Cerebellar nuclear complex (tissue), 1 donor: ENCODE measurements at places on chromosomes 7 and 10.

- DNase-seq, result no peak
These were observed 143.4 kb downstream of the TPST1 start for GRCh38 chr7:66348531-66348930.

DNA sequence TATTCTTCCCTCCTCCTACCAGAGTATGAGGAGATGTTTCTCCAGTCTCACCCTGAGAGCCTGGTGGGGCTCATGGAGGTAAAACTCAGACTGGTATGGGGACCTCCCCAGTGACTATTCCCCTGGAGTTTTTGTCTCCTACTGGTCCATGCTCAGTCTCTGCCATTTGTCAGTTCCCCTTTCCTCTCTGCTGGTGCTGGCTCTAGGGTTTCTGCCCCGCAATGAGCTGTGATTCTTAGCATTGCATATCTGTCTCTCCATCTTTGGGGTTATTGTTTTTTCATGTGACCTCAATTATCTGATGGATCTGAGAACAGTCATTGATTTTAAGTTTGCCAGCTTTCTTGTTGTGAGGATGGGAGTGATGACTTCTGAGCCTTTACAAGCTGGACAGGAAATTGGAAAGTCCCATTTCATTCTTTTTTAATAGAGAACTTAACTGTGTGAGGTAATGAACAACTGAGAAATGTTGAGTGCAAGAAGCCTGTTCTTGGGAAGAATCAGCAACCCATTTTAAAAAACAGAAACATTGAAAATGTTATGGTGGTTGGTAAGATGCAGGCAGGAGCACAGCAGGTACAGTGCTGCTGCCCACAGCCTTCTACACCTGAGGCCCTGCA lies 26.9 kb downstream of the NACAD start:
- no peak for DNase-seq

DNA sequence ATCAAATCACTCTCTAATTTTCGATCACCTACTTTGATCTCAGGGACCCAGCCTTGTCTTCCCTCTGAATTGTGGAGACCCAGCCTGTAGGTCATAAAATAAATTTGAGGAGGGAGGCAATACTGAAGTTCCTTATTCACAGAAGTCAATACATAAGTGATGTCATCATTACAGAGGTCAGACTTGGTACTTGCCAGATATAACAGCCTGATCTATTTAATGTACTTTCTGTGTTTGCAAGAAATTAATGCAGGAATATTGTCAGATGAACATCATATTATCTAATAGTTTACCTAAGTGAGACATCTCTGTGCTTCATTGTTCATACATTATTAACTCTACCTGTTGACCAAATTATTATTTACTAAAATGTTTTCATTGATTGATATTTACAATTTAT lies 105.6 kb downstream of the GPAM start:
- no peak for DNase-seq

DNA sequence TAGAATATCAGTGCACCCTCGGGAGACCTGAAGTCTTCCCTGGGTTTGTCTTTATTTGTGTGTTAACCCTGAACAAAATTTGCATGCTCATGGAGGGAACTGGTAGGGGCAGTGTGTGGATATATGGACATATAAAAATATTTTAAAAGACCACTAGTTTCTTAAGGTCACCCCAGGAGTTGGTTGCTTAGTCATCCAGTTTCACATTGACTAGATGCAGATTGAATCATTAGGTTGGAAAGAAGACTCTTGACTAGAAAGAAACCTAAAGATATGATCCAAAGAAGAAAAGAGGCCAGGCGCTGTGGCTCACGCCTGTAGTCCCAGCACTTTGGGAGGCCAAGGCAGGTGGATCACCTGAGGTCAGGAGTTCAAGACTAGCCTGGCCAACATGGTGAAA lies 137.1 kb downstream of the KAT6B start:
- DNase-seq, result no peak

- DNase-seq, result no peak
These were observed 96.9 kb upstream of the LRRTM3 start for GRCh38 chr10:66828957-66829356.

GRCh38 chr7:26691886-26692285 lies 172.5 kb downstream of the SKAP2 start:
- no peak for DNase-seq

- no peak for DNase-seq
These were observed 9.3 kb upstream of the TSPAN14 start for GRCh38 chr10:80444646-80445319.

GRCh38 chr7:89377219-89377618 lies 581.7 kb upstream of the TEX47 start:
- no peak for DNase-seq

- peak; percentile 42 for DNase-seq
These were observed 109.9 kb downstream of the ATXN7L1 start for GRCh38 chr7:105766421-105767073.

DNA sequence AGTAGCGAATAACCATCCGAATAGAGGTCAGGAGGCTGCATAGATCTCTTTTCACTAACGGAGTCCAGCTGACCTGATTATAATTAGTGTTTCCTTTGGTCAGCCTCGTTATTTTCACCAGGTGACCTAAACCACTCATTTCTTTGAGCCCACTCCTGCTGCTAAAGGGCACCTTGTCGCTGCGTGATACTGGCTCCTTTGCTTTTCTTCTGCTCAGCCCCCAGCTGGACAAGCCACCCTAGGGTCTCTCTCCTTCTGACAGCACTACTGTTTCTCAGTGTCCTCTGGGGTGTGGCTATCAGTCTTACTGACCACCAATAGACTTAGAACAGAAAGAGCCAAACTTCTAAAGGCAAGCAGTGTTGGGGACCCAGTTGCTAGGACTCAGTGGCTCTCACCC lies 2.7 kb upstream of the IGFBP3 start:
- no peak for DNase-seq

DNA sequence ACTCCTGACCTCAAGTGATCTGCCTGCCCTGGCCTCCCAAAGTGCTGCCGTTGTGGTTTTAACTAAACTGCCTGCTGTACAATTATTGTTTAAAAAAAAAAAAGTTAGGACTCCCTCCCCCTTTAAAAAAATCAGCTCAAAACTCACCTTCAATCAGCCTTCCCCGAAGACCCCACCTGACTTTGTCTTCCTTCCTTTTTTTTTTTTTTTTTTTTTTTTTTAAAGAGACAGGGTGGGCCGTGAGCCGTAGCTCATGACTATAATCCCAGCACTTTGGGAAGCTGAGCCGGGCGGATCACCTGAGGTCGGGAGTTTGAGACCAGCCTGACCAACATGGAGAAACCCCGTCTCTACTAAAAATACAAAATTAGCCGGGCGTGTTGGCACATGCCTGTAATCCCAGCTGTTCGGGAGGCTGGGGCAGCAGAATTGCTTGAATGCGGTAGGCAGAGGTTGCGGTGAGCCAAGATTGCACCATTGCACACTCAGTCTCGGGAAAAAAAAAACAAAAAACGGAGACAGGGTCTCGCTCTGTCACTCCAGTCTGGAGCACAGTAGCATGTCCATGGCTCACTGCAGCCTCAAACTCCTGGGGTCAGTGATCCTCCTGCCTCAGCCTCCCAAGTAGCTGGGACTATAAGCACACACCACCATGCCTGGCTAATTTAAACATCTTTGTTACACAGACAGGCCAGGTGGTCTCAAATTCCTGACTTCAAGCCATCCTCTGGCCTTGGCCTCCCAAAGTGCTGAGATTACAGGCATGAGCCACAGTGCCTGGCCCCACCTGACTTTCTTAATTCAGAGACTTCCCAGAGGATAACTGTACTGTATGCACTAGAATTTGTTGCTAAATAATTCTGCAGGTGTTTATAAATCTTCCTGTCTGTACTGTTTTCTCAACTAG lies 3.2 kb downstream of the FIS1 start:
- DNase-seq, result no peak

DNA sequence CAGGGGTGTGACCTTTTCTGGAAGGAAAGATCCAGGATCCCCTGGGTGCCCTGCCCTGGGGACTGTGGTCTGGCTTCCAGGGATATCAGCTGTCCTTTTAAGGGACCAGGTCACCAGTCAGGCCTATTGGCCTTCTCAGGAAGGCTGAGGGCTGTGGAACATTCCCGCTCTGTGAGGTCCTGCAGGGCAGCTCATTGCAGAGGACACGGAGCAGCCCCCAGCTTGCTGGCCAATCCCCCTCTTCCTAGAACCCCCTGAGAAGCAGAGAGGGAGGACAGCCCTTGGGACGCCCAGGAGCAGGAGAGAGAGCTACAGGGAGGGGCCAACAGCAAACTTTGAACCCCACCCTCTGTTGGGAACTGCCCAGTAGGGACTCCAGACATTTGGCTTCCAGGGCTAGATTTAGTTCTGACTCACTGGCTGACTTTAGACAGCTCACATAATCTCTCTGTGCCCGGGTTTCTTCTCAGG lies 67.9 kb upstream of the COL13A1 start:
- no peak for DNase-seq

DNA sequence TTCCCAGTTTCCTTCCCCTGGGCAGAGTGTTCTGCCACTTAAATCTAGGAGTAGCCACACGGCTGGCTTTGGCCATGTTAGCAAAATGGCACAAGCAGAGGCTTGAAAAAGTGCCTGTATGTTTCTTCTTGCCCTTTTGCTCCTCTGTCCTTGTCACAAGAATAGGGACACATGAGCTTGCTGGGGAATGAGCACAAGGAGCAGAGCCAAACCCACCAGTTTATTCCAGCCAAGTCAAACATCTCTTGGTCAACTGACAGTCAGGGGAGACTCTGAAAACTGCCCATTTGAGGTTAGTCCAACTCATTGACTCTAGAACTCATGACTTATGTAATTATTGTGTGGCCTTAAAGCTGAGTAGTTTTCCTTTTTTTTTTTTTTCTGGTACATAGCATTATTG lies 739.7 kb upstream of the FZD8 start:
- DNase-seq, result no peak

GRCh38 chr7:152643979-152644559 lies 31.9 kb downstream of the XRCC2 start:
- no peak for DNase-seq

DNA sequence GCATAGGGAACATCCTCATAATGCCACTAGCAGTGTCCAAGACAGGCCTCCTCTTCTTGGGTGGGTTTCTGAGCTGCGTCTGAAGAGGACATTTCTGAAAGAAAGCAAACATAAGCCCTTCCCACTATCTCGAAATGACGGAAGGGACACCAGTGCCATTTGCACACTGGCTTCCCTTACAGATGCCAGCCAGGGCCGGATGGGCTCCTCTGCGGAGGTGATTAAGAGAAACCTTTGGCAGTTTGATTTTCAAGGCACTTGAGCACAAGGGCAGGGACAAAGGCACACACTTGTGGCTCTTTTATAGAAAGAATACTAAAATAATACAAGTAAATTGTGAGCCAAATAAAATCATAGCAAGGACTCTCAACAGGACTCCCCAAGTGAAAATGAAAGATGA lies 106.6 kb upstream of the CELF2 start:
- no peak for DNase-seq

- no peak for DNase-seq
These were observed 96.5 kb upstream of the GJD4 start for GRCh38 chr10:35508647-35509046.

DNA sequence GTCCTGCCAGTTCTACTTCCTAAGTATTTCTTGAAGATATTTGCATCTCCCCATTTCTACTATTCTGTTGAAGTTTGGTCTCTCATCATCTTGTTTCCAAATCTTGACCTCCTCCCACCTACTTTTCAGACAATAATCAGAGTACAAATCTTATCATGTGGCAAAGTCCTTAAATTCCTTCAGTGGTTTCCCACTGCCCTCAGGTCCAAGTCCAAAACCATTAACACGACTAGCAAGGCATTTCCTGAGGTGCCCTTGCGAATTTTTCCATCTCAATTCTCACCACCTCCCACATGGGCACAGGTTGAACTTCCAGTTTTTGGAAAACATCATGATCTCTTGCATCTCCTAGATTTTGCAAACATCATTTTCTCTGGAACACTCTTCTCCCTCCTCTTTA lies 97.2 kb upstream of the CDK1 start:
- no peak for DNase-seq

DNA sequence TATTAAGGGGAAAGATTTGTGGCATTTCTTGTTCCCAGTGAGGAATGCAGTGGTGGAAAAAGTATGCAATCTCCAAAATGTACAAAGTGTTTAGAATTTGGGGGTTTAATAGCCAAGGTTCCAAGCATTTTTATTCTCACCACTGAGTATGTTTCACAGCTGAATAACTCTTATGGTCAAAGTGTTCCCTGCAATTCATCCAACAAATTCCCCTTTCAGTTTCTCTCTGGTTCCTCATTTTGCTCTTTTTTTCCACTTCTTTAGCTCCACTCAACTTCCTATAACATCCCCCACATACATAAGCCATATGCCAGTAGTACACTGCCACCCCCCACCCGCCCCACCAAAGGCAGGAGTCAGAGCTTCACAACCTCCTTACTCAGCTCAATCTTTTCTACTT lies 4.6 kb downstream of the HECW1 start:
- no peak for DNase-seq

DNA sequence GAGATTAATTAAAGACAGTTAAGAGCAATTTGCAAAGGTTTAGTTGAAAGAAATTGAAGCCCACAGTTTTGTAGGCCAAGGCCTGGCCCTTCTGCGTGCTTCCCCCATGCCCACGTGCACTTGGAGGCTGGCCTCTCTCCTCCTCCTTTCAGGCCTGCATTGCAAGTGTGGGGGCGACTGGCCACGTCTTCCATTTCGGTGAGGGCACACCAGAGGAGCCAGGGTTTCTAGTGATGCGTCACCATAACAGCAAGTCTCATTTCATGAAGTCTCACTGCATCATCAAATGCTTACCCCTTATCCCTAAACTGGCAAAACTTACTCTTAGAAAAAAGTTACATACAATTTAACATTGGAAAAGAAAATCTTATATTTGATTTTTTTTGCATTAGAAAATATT lies 141.2 kb downstream of the NRF1 start:
- no peak for DNase-seq

- DNase-seq, result no peak
These were observed 35.7 kb upstream of the PRPS1L1 start for GRCh38 chr7:18063149-18063901.

GRCh38 chr10:1575481-1576244 lies 161.7 kb downstream of the ADARB2 start:
- DNase-seq, result no peak

GRCh38 chr7:84982199-84982598 lies 204.7 kb downstream of the SEMA3D start:
- no peak for DNase-seq
